Esophagus squamous epithelium (tissue), 5 donors: ENCODE measurements at places on chromosomes 7 and 10. TPM values are rescaled to one million over a fixed set of nuclear protein-coding genes. Genes with fewer than 3 reads are reported as not detected.
A peak's percentile ranks its signal among the peaks of the same experiment; 100 is the strongest.

Gene MACC1
- total RNA-seq = 18.2 TPM

Gene ITIH5
- total RNA-seq = 3.4 TPM

Gene TFEC
- total RNA-seq = not detected

Gene SEMA3A
- total RNA-seq = 0.15 TPM

Gene H2BK1
- total RNA-seq = not detected

Gene UPK3BL2
- total RNA-seq = 18.6 TPM

Gene TRIM50
- not detected for total RNA-seq

Gene SLIT1
- not detected for total RNA-seq

DNA sequence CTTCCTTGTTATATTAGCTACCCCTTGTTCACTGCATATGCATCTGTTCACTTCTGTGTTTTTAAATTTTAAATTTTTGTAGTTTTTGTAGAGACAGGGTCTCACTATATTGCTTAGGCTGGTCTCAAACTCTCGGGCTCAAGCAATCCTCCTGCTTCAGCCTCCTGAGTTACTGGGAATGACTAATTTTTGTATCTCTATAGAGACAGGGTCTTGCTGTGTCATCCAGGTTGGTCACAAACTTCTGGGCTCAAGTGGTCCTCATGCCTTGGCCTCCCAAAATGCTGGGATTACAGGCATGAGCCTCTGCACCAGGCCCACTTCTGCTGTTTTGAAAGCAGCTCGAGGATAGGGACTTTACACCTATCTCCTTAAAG is 64.6 kb downstream of the PRTFDC1 start:
- no peaks in the 10 kb centered on the region for H3K36me3 ChIP-seq
- no peak for DNase-seq
- peaks cover 3% of the 10 kb centered on the region for H3K4me1 ChIP-seq
- H3K4me3 ChIP-seq = no peak overlapping the region
- no peaks in the 10 kb centered on the region for H3K27me3 ChIP-seq

DNA sequence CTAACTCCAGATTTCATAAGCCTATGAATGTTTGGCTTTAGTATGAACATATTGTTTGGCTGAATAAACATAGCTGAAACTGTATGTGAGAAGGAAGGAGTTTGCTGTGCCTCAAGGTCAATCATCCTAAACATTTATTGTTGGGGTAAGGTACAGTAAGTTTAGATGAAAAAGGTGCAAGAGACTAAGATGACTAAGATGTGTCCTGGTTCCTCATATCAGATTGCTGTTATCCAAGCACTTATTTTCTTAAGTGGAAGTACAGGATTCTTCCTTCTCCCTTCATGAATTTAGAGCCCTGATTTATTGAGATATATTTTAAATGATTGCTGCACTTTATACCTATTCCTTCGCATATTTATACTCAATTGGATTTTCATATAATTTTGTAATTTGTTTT is 12.2 kb downstream of the MDFIC start:
- H3K36me3 ChIP-seq = no peaks in the 10 kb centered on the region
- no peak overlapping the region for H3K27ac ChIP-seq
- DNase-seq = no peak
- H3K4me1 ChIP-seq = peaks cover 43% of the 10 kb centered on the region

- H3K27me3 ChIP-seq = no peaks in the 10 kb centered on the region
- H3K4me1 ChIP-seq = no peaks in the 10 kb centered on the region
- H3K27ac ChIP-seq = no peak overlapping the region
- H3K4me3 ChIP-seq = no peak overlapping the region
- H3K36me3 ChIP-seq = no peaks in the 10 kb centered on the region
Measured at GRCh38 chr10:93154531-93154930, 80.8 kb downstream of the CYP26A1 start.

- no peak overlapping the region for H3K4me3 ChIP-seq
- H3K27me3 ChIP-seq = no peaks in the 10 kb centered on the region
- peaks cover 39% of the 10 kb centered on the region for H3K4me1 ChIP-seq
- no peak for DNase-seq
- no peak overlapping the region for H3K27ac ChIP-seq
Measured at GRCh38 chr7:35032166-35032565, 5.1 kb downstream of the DPY19L1 start.

GRCh38 chr7:44401692-44402091 is 76.3 kb upstream of the CAMK2B start:
- no peak overlapping the region for H3K27ac ChIP-seq
- H3K4me1 ChIP-seq = peaks cover 6% of the 10 kb centered on the region
- H3K36me3 ChIP-seq = peaks cover 93% of the 10 kb centered on the region
- no peak overlapping the region for H3K4me3 ChIP-seq
- no peaks in the 10 kb centered on the region for H3K27me3 ChIP-seq

DNA sequence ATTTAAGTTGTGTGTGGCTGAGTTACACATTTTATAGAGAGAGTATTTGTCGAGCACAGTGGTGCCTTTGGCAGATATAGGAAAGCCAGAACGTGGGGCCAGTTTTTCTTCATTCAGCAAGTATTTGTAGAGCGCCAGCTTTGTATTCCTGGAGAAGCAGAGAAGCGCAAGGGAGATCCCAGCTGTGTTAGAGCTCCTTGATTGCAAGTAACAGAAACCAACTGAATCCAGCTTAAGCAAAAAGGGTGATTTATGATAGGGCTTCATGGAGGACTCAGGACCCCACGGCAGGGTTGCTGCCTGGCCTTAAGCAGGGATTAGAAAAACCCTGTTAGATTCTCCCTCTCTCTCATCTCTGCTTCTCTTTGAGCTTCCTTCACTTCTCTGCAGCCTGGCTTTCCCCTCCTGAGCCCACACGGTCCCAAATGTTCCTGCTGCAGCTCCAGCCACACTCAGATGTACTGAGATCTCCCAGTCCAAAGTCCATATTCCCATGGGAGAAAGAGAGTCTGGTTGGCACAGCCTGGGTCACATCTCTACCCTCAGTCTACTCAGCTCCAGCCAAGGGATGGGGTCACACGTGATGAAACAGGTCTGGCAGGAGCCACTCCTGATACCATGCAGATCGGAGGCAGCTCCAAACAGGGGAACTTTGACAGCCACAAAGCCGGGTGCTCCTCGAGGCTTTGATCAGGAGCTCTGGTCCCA is 16.7 kb downstream of the UBTD1 start:
- no peak overlapping the region for H3K4me3 ChIP-seq
- H3K27ac ChIP-seq = no peak overlapping the region
- H3K27me3 ChIP-seq = no peaks in the 10 kb centered on the region
- H3K36me3 ChIP-seq = no peaks in the 10 kb centered on the region

DNA sequence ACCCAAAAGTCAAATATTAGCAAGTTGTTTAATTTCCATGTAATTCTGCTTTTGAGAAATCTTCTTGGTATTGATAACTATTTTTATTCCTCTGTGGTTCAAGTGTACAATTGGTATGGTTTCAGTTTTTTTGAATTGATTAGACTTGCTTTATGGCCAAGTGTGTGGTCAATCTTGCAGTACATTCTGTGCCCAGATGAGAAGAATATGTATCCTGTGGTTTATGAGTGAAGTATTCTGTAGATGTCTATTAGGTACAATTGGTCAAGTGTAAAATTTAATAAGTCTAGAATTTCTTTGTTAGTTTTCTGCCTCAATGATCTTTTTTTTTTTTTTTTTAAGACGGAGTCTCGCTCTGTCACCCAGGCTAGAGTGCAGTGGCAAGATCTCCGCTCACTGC is 36.6 kb upstream of the C7orf33 start:
- H3K27ac ChIP-seq = no peak overlapping the region
- no peak for DNase-seq
- no peaks in the 10 kb centered on the region for H3K36me3 ChIP-seq
- H3K27me3 ChIP-seq = no peaks in the 10 kb centered on the region
- no peak overlapping the region for H3K4me3 ChIP-seq

DNA sequence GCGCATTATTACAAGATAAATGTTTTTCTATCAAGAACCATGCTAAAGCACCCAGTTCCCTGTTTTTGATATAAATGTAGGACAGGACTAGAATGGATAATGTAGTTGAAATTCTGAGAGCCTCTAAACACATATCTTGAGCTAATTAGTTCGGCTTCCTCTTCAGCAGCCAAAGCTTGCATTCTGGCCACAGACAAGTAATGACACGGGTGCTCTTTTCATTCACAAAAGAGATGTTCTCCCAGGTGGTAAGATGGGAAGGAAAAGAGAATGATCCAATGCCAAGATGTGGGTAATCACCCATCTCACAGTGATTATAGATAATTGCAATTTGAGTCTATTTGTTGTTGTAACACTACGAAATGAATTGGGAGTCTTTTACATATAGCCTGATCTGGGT is 246.5 kb downstream of the KIAA1217 start:
- peak overlapping the region; percentile 75 for H3K27ac ChIP-seq
- peaks cover 45% of the 10 kb centered on the region for H3K4me1 ChIP-seq
- no peaks in the 10 kb centered on the region for H3K27me3 ChIP-seq
- no peak overlapping the region for H3K4me3 ChIP-seq

GRCh38 chr10:126687121-126687606 is 16.7 kb upstream of the C10orf90 start:
- no peak overlapping the region for H3K27ac ChIP-seq
- no peaks in the 10 kb centered on the region for H3K36me3 ChIP-seq
- no peaks in the 10 kb centered on the region for H3K27me3 ChIP-seq
- no peak for DNase-seq
- H3K4me3 ChIP-seq = no peak overlapping the region
- no peaks in the 10 kb centered on the region for H3K4me1 ChIP-seq

DNA sequence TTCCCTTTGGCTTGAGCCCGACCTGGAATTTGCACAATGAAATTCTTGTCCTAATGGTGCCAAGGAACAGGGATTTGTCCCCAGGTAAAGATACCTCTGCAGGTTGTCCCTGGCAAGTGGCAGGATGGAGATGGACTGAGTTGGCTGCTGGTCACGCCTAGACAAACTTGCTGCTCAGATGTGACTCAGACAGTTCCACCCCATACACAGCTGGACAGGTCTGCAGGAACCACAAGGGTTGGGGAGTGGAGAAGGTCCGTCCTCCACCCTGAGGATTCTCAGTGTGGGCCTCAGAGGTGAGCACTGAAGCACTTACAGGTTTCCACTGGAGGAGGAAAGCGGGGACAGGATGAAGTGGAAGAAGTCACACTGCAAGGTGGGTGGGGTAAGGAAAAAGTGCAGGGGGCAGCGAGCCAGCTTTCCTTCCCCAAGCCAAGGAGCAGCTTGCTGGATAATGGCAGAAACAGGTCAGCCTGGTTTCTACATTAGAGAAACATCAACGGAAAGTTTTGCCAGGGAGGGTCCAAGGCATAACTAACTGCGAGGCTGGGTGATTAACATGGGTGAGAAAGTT is 20.5 kb downstream of the ITPRIP start:
- H3K4me3 ChIP-seq = no peak overlapping the region
- peak overlapping the region; percentile 91 for H3K27ac ChIP-seq
- H3K36me3 ChIP-seq = peaks cover 34% of the 10 kb centered on the region
- no peaks in the 10 kb centered on the region for H3K27me3 ChIP-seq
- H3K4me1 ChIP-seq = peaks cover 66% of the 10 kb centered on the region

DNA sequence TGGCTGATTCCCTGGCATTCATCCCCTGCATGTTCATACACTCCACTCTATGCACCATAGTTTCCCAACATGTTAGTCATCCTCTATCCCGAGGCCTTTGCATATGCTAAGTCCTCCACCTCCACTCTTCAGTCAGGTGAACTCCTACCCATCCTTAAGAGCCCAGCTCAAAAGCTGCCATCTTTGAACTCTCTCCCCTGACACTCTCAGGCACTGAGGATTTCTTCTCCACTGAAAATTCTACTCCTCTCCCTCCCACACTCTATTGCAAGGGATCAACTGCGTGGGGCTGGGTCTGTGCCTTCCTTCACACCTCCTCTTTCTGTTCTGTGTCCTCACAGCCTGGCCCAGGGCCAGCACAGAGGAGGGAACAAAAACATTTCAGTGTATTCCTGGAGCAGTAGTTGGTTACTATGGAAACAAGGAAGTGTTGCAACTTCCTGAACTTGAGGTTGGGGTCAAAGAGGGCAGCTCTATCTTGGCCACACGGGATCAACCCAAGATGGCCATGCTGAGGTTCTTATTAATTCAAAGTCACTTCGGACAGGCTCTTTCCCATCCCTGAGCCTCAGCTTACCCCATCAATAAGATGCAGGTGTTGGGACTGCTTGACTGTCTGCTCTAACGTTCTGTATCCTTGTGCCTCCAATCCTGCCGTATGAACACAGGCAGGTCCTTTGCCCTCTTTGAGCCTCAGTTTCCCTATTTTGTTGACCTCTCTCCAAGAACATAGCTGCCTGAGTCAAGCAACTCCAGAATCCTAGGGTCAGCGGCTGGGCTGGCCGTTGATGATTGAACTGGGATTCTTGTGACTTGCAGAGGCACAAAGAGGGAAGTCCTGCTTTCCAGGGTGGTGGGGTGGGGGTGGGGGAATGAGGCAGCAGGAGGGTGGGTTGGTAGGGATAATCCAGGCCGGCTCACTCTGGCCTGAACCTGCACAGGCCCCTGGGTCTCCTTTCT is 15.5 kb downstream of the ZMIZ1 start:
- no peak overlapping the region for H3K4me3 ChIP-seq
- DNase-seq = peak; percentile 46
- peaks cover 85% of the 10 kb centered on the region for H3K4me1 ChIP-seq
- H3K36me3 ChIP-seq = no peaks in the 10 kb centered on the region
- H3K27ac ChIP-seq = peak overlapping the region; percentile 47

GRCh38 chr10:47278152-47278473 is 21.9 kb upstream of the GDF10 start:
- H3K36me3 ChIP-seq = no peaks in the 10 kb centered on the region
- H3K4me3 ChIP-seq = no peak overlapping the region
- no peaks in the 10 kb centered on the region for H3K27me3 ChIP-seq
- no peak overlapping the region for H3K27ac ChIP-seq
- no peak for DNase-seq

- no peak overlapping the region for H3K27ac ChIP-seq
- DNase-seq = no peak
- no peak overlapping the region for H3K4me3 ChIP-seq
- H3K27me3 ChIP-seq = no peaks in the 10 kb centered on the region
- H3K4me1 ChIP-seq = no peaks in the 10 kb centered on the region
Measured at GRCh38 chr10:88715517-88715916, 9.5 kb downstream of the LIPK start.
